ENCODE measurements at places on chromosomes 5 and 9.

DNA sequence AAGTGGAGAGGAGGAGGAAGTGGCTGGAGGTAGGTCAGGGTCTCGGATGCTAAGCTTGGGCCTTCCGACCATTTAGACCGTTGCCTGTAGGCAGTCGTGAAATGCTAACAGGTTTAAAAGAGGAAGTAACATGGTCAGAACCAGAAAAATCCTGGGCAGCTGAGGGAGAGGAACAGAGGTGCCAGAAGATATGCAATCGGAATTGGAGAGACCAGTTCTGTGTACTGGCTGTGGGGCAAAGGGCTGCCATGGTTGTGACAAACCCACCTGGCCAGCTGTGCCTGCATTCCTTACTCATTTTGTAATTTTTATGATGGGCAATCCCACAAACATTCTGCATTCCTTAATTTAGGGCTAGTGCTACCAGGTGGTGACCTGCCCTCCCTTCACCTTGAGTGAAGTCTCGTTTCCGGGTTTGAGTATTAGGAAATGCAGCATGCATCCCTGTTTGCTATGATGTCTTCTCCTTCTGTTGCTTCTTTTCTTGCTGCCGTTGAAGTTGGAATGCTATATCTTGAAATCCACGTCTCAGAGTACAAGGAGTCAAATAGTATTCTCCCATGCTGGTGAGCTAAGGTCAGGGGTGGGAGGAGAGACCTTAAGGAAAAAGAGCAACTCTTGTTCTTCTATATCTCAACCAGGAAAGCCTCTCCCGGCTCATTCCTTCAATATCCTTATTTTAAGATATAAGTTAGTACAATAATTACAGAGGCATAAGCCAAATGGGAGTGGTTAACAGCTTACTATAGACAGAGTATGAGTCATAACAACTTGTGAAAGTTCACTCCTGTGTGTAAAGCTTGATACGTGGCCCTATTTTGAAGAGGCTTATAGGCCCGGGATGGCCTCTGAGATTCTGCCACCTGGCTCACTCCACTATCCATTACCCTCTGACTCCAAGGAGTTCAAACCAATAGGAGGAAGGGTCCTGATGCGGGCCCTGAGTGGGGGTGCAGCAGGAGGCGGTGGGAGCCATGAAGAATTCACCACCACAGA, 37.0 kb downstream of the B4GALT1 start:
- DNase-seq = no peak

DNA sequence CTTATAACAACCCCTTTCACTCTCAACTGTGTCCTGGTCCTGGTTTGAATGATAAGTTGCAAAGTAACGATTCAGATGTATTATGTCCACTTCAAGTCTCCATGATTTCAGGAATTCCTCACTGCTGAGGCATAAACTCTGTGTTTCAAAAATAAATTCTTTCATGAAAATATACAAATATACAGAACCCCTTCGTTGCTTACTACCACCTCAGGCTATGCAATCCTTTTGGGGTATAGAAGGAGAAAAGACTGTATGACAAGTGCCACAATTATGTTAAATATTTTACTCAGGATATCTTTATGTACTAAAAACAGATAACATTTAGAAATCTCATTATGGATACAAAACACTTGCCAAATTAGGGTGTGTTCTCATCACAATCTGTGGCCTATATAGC, 190.7 kb downstream of the KCTD16 start:
- no peak for DNase-seq

- DNase-seq = peak; percentile 19
Observed at GRCh38 chr9:38334234-38334633, 58.3 kb upstream of the ALDH1B1 start.

DNA sequence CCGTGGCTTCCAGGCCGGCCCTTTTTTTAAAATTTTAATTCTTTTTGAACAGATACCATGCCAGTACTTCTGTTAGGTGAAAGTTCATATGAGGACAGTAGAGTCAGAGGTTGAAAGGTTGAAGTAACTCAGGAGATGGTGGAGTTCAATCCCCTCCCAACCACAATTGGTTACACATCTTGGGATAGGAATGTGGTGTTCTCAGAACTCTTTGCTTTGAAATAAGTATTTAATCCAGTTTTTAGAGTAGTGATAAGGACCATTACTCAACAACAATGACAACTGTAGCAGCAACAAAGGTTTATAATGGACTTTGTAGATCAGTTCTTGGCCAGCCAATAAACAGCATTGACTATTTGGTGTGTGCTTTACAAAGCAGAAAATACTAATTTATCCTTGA, 116.0 kb downstream of the ARHGAP26 start:
- DNase-seq = no peak

DNA sequence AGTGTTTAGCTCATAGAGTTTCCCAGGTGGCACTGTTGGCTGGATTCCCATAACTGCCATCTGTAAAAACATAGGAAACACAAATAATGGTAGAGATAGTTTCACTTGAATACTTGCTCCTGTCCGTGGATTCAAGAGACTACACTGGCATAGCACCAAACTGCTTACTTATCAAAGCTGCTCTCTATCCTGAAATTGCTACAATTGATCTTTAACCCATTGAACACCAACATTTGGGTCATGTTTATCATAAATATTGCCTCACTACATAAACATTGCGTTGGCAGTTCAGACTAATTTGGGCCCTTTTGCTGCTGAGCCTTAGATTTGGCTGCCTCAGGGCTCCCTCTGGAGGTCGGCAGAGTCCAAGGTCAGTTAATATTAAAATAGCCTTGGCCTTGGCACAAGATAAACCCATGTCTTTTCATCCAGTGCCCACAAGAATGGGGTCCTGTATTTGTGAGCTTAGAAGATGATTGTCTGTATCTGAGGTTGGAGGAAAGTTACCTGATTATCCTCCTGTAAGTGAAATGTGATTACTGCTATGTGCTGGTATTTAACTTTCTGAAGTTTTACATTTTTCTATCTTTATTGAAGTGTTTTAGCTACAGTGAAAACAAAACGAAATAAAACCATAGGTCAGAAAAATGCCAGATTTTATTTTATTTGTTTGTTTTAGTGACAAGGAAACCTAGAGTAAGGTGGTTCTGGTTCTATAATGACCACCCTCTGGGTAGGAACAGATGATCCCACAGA, 4.0 kb upstream of the RANBP3L start:
- peak; percentile 69 for DNase-seq

DNA sequence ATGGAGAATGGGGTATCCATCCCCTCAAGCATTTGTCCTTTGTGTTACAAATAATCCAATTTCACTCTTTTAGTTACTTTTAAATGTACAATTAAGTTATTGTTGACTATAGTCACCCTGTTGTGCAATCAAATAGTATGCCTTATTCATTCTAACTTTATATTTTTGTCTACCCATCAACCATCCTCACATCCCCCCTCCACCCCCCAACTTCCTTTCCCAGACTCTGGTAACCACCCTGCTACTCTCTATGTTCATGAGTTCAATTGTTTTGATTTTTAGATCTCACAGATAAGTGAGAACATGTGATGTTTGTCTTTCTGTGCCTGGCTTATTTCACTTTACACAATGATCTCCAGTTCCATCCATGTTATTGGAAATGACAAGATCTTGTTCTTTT, 15.4 kb upstream of the RANBP17 start:
- DNase-seq = no peak

- DNase-seq = no peak
Observed at GRCh38 chr9:91500509-91501014, 76.9 kb upstream of the NFIL3 start.

- DNase-seq = peak; percentile 54
Observed at GRCh38 chr5:137220523-137220927, 278.6 kb downstream of the SPOCK1 start.

GRCh38 chr5:108415726-108416125, 33.8 kb upstream of the FBXL17 start:
- no peak for DNase-seq
